ENCODE measurements at places on chromosomes 3 and 15.

- no peak for DNase-seq
Measured at GRCh38 chr3:138861798-138862197, 27.1 kb upstream of the PIK3CB start.

DNA sequence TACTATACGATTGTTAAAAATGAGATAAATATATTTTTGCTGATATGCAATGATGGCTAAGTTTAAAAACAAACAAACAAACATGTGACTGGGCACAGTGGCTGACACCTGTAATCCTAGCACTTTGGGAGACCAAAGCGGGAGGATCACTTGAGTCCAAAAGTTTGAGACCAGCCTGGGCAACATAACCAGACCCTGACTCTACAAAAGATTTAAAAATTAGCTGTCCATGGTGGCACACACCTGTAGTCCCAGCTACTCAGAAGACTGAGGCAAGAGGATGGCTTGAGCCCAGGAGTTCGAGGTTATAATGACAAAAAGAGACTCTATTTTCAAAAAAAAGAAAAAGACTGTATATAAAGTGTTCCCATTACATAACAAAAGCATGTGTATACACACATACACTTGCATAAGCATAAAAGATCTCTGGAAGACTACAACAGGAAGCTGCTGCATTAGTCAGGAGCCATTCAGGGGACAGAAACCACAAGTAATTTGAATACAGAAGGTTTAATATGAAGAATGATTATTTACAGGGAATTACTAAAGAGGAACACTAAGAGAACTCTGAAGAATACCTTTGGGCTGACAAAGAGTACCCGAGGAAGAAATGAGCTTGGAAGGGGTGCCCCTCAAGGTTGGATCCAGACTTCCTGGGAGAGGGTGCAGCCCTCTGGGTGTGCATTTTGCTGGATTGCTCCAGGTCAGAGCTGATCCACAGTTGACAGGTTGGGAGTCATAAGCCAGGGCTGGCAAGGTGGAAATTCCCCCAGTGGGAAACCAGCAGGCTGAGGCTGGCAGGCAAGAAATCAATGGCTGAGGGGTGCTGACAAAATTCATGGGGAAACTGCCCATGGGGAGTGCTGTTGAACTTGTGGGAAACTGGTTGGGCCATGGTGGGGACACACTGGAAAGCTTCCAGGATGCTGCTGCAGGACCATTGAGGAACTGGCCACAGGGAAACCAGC, 9.3 kb upstream of the TM4SF18 start:
- DNase-seq = no peak

DNA sequence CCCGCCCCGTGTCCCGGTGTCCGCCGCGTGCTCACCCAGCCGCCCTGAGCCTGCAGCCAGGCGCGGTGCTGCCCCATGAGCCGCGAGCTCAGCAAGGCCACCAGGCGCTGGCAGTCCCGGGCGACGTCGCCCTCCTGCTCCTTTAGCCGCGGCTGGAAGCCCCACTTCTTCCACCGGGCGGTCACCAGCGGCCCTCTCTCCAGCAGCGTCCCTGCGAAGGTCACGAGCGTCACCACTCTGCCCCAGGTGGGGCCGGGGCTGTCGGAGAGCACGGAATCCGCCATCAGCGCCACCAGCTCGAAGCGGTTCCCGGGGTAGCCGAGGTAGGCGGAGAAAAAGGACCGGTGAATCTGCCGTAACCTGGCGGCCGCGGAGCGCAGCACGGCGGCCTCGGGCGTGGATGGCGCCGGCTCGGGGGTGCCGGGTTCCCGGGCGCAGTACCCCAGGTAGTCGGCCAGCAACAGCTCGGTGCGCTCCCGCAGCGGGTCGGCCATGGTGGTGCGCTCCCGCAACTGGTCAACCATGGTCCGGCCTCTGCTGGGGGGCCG, 298 bp downstream of the BCL2L10 start:
- DNase-seq = peak; percentile 43

DNA sequence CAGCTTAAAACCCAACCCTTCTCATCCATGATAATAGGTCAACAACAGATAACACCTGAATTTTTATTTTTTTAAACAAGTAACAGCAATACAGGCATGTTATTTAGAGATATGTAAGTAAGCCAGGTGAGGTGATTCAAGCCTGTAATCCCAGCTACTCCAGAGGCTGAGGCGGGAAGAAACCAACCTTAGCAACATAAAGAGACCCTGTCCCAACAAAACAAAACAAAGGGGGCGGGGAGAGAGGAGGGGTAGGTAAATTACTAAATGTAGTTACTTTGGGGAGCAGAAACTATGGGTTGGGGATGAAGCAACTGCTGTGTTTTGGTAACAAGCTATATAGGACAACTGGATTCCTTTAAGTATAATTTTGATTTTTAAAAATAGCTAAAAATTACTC, 47.0 kb downstream of the GNB4 start:
- DNase-seq = no peak

GRCh38 chr3:111582120-111582474, 13.0 kb downstream of the ZBED2 start:
- DNase-seq = no peak

- DNase-seq = no peak
Measured at GRCh38 chr3:170331143-170331542, 26.4 kb upstream of the SKIL start.

- DNase-seq = no peak
Measured at GRCh38 chr15:73021139-73021621, 31.1 kb upstream of the NEO1 start.

- no peak for DNase-seq
Measured at GRCh38 chr3:56616478-56617006, 59.6 kb downstream of the CCDC66 start.

DNA sequence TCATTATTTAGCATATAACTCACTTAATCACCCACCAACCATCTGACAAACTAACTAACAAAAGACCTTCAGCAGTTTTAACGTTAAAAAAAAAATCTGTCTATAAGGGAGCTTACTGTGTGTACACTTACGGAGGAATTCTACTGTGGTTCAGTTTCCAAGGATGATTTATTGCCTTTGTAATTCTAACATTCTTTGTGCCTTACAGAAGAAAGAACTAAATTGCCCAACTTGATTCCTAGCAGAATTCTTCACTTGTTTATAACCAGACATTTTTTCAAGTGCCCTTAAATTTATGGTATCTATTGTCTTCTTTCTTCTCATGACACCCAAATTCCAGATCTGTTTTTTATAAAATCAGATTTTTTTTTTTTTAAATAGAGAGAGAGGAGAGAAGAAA, 119.7 kb upstream of the IGSF10 start:
- DNase-seq = no peak

DNA sequence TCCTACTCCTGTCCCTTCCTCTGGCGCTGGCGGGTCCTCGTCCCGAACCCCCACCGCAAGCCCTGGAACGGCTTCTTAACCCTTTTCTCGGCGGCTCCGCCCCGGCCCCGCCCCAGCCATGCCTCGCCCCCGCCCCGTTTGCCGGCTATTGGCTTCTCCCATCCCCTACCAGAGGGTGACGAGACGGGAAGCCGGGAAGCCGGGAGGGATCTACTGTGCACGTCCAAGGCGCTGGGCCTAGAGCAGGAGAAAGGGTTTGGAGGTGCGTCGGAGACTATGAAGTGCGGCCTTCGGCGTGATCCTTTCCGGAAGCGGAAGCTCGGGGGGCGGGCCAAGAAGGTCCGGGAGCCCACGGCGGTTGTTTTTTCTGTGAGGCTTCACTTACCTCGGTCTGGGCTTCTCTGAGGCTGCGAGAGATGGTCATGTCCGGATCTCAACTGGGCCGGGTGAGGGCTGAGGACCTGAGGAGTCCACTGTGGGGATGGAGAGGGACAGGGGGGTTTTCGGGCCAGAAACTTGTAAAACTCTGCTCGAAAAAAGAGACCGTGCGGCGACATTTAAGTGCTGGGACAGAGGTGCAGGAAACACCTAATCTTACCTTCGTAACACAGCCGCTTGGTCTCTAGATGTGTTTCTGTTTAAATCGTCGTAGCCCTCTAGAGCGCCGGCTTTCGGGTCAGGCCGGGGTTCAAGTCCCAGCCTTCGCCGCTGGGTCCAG, 21.4 kb downstream of the ROPN1B start:
- peak; percentile 64 for DNase-seq

DNA sequence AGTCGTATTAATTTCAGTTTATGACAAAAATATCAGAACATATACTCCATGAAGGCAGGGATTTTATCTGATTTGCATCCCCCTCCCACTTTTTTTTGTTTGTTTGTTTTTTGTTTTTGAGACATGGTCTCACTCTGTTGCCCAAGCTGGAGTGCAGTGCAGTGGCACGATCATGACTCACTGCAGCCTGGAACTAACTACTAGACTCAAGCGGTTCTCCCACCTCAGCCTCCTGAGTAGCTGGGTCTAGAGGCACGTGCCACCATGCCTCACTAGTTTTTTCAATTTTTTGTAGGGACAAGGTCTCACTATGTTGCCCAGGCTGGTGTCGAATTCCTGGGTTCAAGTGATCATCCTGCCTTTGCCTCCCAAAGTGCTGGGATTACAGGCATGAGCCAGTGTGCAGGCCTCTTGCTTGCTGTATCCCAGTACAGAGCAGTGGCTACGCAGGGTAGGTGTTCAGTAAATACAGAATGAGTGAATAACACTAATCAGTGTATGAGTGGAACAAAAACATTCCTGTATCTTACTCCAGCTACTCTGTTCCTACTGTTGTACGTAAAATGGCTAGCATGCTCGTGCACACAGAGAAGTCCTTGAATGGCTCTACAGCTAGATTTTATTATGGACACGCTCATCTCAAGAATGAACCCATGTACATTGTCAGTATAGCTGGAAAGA, 272.4 kb downstream of the FOXP1 start:
- no peak for DNase-seq

DNA sequence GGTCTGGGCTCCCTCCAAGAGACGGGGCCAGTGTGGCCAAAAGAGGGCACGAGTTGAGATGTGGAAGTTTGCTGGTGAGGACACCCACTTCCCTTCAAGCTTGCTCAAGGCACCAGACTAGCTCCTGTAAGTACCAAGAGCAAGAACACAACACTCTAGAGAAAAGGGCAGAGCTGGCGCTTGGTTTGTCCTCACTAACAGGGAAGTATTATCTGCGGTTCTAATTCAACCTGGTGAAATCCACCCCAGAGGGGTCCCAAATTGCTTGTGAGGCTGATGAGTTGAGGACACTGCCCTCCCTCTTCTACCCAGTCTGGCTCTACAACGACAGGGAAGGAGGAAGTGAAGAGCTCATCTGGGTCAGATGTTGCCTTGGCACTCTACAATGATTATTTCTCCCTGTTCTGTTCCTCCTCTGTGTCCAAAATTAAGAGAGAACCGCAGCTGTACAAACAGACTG, 16.9 kb upstream of the FSIP1 start:
- no peak for DNase-seq

GRCh38 chr15:47756872-47757271, 39.6 kb downstream of the SEMA6D start:
- DNase-seq = no peak

- no peak for DNase-seq
Measured at GRCh38 chr3:55252921-55253320, 234.2 kb downstream of the WNT5A start.
